ENCODE measurements at places on chromosomes 7 and 10.

GRCh38 chr7:11469028-11469745 is 362.8 kb downstream of the THSD7A start:
- DNase-seq, result no peak

GRCh38 chr7:100190048-100190711 is 12.5 kb downstream of the STAG3 start:
- no peak for DNase-seq

GRCh38 chr10:102668326-102669107 is 24.2 kb downstream of the TRIM8 start:
- DNase-seq, result no peak

- DNase-seq, result no peak
Measured at GRCh38 chr7:104971290-104972071, 42.5 kb upstream of the KMT2E start.

DNA sequence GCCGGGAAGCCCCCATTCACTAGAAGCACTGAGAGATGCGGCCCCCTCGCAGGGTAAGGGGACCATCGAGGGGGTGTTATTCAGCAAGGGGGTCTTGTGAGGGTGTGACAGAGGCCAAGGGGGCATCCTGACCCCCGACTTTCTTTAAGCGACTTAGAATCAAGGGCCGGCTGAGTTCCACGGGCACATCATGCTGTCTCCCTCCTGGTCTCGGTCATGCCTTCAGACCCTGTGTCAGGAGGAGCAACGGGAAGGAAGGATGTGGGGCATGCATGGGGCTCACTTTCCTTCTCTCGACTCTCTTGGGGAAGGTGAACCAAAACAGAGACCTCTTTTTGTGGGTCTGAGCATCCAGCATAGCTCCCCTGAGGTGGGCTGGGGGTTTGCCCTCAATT is 2.5 kb downstream of the ACSL5 start:
- DNase-seq, result no peak

DNA sequence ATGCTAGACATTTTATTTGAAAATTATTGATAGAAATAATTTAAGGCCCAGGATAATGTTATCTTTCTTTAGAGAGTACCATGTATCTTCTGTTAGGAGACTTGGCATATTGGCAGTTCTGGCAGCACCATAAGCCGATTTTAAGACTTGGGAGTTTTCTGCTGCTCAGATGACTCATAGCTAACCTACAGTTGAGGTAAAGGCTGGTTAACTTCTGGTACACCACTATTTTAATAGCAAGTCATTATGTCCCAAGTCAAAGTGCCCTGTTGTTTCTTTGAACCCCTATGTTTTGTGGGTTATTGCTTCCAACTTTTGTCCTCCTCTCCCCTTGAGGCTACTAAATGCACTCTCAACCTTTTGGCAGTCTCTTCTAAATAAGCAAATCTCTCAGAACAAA is 25.2 kb downstream of the ATRNL1 start:
- DNase-seq, result no peak
